ENCODE measurements at places on chromosomes 13 and 19.

- peak; percentile 87 for DNase-seq
These were observed 2.3 kb downstream of the DDA1 start for GRCh38 chr19:17311455-17312188.

- no peak for DNase-seq
These were observed 2.6 kb downstream of the EPN1 start for GRCh38 chr19:55677572-55678028.

DNA sequence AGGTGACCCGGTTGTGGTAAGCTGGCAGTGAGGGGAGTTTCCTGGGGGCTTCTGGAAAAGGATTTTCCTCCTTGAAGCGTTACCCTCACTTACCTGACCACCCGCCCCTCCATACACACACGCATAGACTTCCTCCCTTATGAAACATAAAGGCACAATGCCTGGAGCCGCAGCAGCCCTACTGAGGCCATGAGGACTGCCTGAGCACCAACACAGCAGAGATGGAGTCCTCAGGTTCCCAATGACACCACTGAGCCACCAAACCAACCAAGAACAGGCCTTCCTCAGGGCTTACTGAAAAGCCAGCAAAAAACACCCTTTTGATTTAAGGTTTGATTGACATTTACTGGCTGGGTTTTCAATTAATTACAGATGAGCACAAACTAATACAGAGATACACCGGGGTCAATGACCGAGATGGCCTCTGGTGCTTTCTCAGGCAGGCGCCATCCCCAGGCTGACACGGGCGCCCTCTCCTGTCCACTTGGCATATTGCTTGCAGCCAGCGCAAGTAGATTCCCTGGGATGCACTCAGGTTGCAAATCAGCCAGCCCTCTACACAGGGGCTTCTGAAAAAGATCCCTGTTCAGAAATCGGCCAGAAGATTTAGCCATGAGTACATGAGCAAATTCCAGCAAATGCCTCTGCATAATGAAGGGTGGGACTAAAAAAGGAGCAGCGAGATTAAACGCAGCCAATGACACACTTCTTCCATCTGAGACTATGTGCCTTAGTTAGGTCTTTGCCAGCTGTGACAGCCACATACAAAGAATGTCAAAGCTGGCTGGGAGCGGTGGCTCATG, 14.8 kb downstream of the OPA3 start:
- DNase-seq = peak; percentile 58

- DNase-seq = no peak
These were observed 311.7 kb downstream of the TBC1D4 start for GRCh38 chr13:75170311-75170710.

DNA sequence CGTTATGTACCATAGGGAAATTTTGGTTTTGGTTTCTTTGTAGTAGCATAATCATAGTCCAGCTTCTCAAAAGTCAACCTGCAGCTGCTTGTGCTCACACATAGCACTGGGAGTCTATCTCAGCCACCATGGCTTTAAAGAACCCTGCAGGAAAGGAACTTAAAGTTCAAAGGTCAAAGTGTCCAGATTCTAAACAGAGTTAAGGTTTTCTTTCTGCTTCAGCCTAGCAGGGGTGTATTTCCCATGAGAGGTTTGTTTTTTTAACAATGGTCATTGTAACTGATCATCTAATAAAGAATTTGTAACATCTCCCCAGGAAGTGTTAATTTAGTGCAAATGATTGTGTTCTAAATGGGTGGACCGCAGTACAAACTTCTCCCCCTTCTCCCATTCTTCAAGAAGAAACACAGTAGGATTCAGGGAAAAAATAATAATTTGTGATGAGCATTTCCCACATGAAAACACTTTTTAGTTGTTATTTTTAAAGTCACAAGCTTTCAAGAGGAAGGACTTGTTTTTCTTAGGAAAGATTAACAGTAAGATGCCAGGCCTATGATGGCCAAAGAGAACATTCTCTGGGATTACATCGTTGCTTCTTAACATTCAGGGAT, 168.0 kb downstream of the EFNB2 start:
- DNase-seq = peak; percentile 51

GRCh38 chr13:34155931-34156607, 338.1 kb downstream of the RFC3 start:
- DNase-seq = peak; percentile 84
